ENCODE measurements at places on chromosomes 7 and 10. TPM values are rescaled to one million over a fixed set of nuclear protein-coding genes. Genes with fewer than 3 reads are reported as not detected.

CD36 gene
- not detected for total RNA-seq

RPA3 gene
- 170 TPM for total RNA-seq

GBX1 gene
- 0.37 TPM for total RNA-seq

RHEB gene
- total RNA-seq: 156 TPM

TYW1B gene
- 0.80 TPM for total RNA-seq

TMEM229A gene
- total RNA-seq: not detected

GJD4 gene
- not detected for total RNA-seq

GPR15LG gene
- total RNA-seq: not detected

HTR5A gene
- not detected for total RNA-seq

DMBT1 gene
- total RNA-seq: not detected

NODAL gene
- not detected for total RNA-seq

SEC61G gene
- total RNA-seq: 318 TPM

ENTPD1 gene
- total RNA-seq: not detected

OPN1SW gene
- not detected for total RNA-seq

LIPM gene
- total RNA-seq: not detected

UTF1 gene
- total RNA-seq: not detected

ZP3 gene
- 1.3 TPM for total RNA-seq

SPDYE16 gene
- total RNA-seq: not detected

ECHDC3 gene
- total RNA-seq: 0.86 TPM

METTL27 gene
- total RNA-seq: not detected

CAV2 gene
- not detected for total RNA-seq

GALNT11 gene
- total RNA-seq: 86.8 TPM

CALHM1 gene
- not detected for total RNA-seq

ARMH3 gene
- 9.3 TPM for total RNA-seq

ZNF117 gene
- total RNA-seq: 1.3 TPM

PAX4 gene
- not detected for total RNA-seq

MSMB gene
- not detected for total RNA-seq

TMEM225B gene
- 0.12 TPM for total RNA-seq

RBP4 gene
- not detected for total RNA-seq

ZFAND4 gene
- 7.9 TPM for total RNA-seq

PDK4 gene
- total RNA-seq: not detected

SOSTDC1 gene
- 0.18 TPM for total RNA-seq

RP9 gene
- 27.3 TPM for total RNA-seq

PIK3CG gene
- 0.74 TPM for total RNA-seq

GNG11 gene
- not detected for total RNA-seq

HOXA2 gene
- not detected for total RNA-seq

HILPDA gene
- 14.2 TPM for total RNA-seq

PRTFDC1 gene
- 46.6 TPM for total RNA-seq

ASB4 gene
- not detected for total RNA-seq

Data from G401 (cell line).